Heart left ventricle (tissue), 16 donors: ENCODE measurements at places on chromosomes 4 and X. TPM values are rescaled to one million over a fixed set of nuclear protein-coding genes. Genes with fewer than 3 reads are reported as not detected.

The CXCL1 gene
- 14.9 TPM for total RNA-seq

The KLF3 gene
- total RNA-seq, result 30.5 TPM

The SULT1B1 gene
- 0.56 TPM for total RNA-seq

DNA sequence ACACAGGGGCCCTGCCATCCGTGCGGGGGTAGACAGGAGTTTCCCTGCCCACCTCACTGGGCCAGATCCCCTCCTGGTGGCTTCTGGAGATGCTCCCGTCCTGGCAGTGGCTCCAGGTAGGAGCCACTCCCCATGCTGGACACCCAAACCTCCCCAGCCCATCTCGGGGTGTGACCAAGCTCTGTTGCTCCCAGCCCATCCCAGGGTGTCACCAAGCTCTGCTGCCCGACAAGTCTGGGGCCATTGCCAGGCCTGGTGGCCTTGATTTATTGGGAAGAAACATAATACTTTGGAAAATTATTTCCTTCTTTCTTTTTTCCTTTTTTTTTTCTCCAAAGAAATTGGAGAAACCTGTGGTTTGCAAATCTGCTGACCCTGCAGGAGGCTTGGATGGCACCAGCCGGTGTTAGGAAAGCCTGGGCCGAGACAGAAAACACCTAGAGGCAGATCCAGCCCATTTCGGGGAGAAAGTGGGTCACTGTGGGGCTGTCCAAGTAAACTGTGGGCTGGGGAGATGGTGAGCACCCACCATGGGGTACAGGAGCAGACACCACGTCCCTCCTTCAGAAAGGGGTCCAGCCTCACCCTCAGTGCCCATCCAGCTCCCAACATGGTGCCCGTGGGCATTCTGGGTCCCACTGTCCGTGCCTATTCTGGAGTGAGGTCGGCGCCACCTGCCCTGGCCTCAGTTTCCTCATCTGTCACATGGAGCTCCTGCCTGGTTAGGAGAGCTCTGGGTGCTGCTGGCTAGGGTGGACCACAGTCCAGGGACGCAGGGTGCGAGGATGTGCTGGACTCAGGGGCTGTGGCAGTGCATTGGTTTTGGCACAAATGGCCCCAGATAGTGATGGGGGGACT, 59.4 kb upstream of the ADRA2C start:
- H3K27ac ChIP-seq, result no peak overlapping the region
- no peak for DNase-seq
- peaks cover 14% of the 10 kb centered on the region for H3K27me3 ChIP-seq
- H3K4me1 ChIP-seq, result peaks cover 8% of the 10 kb centered on the region

DNA sequence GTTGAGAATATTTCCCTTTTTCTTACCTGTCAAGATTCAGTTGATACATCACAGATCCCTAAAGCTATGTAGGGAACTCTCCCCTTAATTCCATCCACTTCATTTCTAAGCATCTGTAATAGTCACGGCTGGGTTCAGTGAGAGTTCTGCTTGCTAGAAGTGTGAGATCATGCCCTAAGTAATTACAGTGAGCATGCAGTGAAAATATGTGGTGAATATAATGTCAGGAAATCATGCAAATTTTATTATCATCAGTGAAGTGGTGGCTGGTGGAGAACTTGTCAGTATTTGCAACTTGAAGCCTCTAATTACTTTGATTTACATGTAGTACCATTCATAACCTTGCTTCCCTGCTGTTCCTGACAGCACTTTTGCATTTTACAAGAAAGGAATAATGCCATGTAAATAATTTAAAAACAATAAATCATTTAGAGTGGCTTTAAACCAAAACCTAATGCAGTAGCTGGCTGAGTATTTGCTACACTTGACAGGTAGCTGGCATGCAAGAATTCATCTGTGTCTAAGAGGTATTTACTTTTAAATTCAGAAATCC, 28.3 kb upstream of the CFAP299 start:
- H3K4me1 ChIP-seq, result no peaks in the 10 kb centered on the region
- H3K27ac ChIP-seq, result no peak overlapping the region
- no peak for DNase-seq
- H3K27me3 ChIP-seq, result no peaks in the 10 kb centered on the region
- H3K4me3 ChIP-seq, result no peak overlapping the region
- H3K36me3 ChIP-seq, result no peaks in the 10 kb centered on the region
